ENCODE measurements at places on chromosomes 13 and 19.

DNA sequence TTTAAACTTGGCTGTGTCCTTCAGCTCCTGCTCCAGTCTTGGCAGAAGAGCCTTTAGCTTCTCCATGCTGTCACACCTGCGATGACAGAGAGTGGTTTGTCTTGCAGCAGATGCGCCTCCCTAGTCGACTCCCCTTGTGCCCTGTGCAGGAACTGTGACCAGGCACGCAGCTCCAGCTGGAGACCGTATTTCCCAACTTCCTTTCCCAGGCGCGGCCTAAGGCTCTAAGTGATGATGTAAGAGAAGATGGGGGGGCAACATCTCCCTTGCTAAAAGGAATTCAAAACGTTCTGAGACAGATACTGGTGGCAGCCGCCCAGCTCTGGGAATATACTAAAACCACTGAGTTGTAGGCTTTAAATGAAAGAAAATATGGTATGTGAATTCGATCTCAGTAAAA, 16.3 kb downstream of the DCUN1D2 start:
- no peak for DNase-seq

GRCh38 chr13:39281539-39282150, 243.4 kb downstream of the NHLRC3 start:
- no peak for DNase-seq

DNA sequence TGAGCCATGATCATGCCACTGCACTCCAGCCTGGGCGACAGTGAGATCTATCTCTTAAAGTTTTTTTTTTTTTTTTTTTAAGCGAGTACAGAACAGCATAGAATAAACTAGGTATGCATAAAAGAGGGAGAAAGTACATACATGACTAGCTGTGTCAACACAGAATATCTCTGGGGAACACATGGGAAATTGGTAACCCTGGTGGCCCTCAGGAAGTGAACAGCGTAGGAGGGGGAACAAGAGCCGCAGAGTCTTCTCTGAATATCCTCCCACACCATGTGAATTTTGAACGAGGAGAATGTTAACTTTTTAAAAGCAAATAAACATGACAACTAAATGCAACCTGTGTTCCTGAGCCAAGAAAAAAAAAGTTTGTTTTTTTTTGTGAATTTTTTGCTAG, 15.2 kb downstream of the PHLDB3 start:
- no peak for DNase-seq

GRCh38 chr13:85278851-85279250, 520.4 kb downstream of the SLITRK6 start:
- no peak for DNase-seq

GRCh38 chr13:109370496-109370895, 415.9 kb downstream of the IRS2 start:
- DNase-seq = no peak

DNA sequence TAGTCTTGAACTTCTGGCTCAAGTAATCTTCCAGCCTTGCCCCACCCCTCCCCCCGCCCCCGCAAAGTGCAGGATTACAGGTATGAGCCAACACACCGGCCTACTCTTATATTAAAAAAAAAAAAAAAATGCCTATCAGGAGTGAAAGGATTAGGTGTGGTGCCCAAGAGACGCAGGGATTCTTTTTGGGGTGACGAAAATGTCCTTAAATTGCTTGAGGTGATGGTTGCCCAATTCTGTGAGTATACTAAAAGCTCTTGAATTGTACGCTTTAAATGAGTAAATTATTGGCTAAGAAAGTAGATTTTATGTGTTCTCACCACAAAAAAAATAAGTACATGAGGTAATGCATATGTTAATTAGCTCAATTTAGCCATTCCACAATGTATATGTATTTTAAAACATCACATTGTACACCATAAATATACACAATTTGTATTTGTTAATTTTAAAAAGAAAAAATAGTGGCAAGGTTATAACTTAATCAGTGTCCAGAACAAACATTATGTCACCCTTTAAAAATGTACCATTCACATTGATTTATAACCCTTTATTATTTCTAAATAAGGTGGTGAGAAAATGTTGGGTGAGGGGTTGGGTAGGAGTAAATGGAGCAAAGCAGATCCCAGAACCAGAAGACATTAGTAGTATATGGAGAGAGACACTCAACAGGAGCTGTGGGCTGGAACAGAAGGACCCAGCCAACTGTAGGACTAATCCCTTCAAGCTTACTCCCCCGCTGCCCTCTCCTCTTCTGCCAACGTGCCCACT, 3.9 kb downstream of the IGSF23 start:
- no peak for DNase-seq

Data from activated T-helper 1 cell treated with Interleukin-2 at 50 U/mL for 16 hours (primary cell).